ENCODE measurements at places on chromosomes 12 and 14.

GRCh38 chr14:50826681-50827080, 4.3 kb downstream of the NIN start:
- DNase-seq = no peak

DNA sequence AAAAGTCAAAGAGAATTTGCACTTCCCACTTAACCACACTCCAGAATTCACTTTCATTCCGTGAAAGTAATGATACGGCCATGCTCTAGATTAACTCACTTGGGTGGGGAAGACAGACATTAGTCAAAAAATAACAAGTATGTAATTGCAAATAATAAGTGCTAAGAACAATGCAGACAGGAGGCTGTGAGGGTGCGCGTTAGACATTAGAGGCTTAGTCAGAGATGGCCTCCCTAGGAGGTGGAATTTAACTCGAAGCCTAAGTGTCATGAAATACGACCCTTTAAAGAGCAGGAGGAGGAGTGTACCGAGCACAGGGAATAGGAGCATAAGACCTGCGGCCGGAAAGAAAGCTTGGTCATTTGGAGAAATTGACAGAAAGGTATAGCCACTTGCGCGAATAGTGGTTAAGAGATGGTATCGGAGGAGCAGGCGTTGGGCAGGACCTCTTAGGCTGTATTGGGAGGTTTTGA, 628 bp downstream of the SNRPF start:
- DNase-seq = no peak

DNA sequence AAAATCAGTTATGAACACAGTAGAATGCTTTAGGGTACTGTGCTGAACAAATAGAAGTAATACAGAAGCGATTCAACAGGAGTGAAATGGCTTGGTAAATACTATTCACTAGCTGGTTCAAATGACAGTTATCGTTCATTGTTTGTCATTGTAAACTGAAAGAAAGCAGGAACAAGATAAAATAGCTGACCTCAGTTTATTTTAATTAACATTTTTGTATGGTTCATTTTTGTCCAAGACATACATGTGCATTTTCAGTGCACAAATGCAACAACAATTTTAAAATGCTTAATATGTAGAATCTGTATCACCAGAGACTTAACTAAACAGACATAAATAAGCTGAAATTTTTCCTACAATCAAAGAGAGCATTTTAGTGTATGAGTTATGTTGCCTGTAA, 49.9 kb downstream of the ALX1 start:
- no peak for DNase-seq

- DNase-seq = no peak
Measured at GRCh38 chr12:65570451-65571130, 253.7 kb upstream of the HMGA2 start.

GRCh38 chr14:19729763-19730162, 13.6 kb upstream of the OR4Q3 start:
- no peak for DNase-seq

DNA sequence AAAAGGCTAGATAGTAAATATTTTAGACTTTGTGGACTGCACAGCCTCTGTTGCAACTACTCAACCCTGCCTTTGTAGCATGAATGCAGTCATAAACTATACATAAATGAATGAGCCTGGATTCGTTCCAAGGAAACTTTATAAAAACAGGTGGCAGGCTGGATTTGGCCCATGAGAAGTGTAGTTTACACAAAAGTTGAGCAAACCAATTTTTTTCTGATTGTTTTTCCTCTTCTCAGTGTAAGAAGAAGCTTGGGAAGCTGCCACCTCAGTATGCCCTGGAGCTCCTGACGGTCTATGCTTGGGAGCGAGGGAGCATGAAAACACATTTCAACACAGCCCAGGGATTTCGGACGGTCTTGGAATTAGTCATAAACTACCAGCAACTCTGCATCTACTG, 9.5 kb downstream of the OAS1 start:
- DNase-seq = no peak

DNA sequence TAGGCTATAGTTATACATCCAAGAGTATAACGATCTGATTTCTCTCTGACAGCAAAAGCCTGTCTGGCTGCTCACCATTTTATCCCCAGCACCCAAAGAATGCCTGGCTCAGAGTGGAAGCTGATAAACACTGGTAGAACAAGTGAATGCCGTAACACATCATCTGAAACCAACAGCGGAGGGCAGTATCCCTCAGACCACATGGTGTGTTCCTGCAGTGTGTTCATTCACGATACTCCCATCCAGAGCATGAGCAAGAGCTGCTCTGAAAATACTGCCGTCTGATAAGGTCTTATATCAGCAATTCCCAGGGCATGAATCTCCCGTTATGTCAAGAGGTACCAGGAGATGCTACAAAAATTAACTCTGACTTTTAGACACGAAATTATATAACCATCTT, 95.9 kb downstream of the TTC7B start:
- DNase-seq = no peak

- DNase-seq = no peak
Measured at GRCh38 chr14:62027958-62028357, 265.7 kb downstream of the SNAPC1 start.
